ENCODE measurements at places on chromosomes 7 and 10.

DNA sequence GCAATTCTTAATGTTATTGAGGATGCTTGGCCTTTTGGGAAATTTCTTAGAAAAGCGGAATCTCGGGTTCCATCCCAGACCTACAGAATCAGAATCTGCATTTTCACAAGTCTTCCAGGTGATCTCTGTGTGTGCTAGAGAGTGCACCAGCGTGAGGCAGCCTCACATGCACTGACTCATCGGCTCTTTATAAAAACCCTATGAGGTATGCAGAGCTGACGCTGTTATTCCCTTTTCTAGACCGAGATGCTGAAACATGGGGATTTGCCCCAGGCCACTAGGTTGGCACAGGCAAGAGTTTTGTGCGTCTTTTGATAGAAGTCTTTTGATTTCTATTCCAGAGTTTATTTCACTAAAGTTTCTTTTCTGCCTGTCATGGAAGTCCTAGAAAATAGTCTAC is 61.2 kb downstream of the CDCA7L start:
- no peak for DNase-seq

- DNase-seq, result no peak
These were observed 22.7 kb downstream of the EBF3 start for GRCh38 chr10:129941199-129942018.

DNA sequence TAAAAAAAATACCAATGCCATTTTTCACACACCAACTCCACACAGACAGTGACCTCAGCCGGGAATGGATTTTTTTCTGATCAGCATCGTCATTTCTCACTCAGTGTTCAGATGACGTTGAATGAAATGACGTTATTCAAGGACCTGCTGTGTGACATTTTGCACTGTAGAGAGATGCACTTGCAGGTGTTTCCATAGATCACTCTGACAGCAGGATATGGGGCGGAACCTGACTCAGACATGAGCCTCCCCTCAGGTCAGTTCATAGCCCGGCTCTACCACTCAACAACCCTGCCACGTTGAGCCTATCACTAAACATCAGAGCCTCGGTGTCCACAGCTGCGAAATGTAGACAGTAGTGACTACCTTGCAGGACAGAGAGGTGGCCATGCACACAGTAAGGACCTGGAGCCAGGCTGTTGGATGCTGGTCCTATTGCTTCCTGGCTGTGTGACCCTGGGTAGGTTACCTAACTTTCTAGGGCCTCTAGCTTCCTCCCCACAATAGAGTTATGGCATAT is 41.4 kb upstream of the ANTXRL start:
- DNase-seq, result no peak

GRCh38 chr10:36700123-36700522 is 425.3 kb upstream of the ANKRD30A start:
- DNase-seq, result no peak
